Thymus (tissue), 14 donors: ENCODE measurements at places on chromosomes 2 and 18.

DNA sequence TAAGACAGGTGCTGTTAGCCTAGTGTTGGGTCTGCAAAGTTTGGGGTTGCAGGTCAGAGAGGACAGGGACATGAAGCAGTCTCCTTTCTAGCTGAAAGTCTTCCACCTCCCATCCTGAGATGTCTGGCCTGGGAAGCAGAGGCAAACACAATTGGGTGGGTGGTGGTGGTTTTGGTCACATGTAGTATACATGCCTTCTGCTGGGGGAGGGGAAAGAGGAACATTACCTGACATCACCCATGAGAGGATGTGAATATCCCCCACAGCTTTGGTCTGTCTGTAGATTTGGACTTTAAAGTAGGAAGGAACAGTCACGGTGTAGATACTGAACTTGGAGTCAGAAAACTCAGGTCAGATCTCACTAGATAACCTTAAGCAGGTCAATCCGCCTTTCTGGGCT is 4.6 kb upstream of the DNAJC5G start:
- H3K4me3 ChIP-seq: no peak overlapping the region
- H3K27ac ChIP-seq: no peak overlapping the region
- no peak for DNase-seq
- H3K27me3 ChIP-seq: peaks cover 6% of the 10 kb centered on the region
- H3K36me3 ChIP-seq: no peaks in the 10 kb centered on the region

DNA sequence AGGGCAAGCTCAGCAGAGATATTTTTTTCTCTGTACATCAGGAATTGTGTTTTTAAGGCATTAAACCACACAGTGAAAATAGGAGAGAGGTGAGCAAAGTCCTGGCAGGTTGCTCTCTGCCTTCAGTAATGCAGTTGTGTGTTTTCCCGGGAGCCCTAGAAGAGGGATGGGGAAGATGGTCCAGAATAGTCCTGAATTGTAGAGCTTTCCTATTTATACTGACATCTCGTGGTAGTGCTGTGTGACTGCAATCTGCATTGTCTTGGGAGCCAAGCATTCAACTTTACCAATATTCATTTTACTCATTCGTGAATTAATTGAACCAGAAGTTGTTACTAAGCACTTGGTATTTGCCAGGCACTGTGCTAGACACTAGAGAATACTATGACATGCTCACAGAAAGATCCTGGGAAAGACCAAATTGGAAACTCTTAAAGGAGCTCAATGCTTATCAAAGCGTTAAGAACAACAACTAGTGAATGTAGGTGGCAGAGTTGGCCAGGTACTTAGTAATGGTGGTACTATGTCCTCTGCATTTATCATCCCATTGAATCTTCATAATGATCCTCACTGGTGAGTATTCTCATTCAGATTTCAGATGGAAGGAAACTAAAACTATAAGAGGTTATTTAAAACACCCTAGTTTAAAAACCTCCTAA is 214.6 kb downstream of the TRIB2 start:
- no peak overlapping the region for H3K4me3 ChIP-seq
- no peak for DNase-seq
- no peaks in the 10 kb centered on the region for H3K4me1 ChIP-seq

DNA sequence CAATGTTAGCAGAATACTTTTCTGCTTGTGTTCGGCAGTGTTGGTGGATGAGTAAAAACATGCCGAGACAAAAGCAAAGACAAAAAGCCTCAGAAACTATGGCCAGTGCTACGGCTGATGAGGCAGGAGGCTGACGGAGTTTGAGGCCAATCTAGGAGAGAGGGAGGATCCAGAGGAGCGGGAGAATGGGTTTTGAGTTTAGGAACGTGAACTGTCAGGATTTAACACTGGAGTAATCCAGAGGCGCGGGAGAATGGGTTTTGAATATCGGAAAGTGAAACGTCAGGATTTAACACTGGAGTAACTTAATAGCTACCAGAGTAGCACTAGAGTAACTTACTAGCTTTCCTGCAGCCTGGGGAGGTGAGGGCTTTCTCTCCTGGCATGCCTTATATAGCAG is 37.4 kb downstream of the LYPD6B start:
- DNase-seq: no peak
- no peaks in the 10 kb centered on the region for H3K36me3 ChIP-seq
- H3K27ac ChIP-seq: no peak overlapping the region
- H3K4me1 ChIP-seq: no peaks in the 10 kb centered on the region
- H3K27me3 ChIP-seq: no peaks in the 10 kb centered on the region
- no peak overlapping the region for H3K4me3 ChIP-seq

GRCh38 chr2:149029307-149029965 is 9.1 kb upstream of the LYPD6B start:
- peaks cover 4% of the 10 kb centered on the region for H3K27me3 ChIP-seq
- H3K36me3 ChIP-seq: no peaks in the 10 kb centered on the region
- no peak overlapping the region for H3K27ac ChIP-seq
- no peak for DNase-seq
- no peaks in the 10 kb centered on the region for H3K4me1 ChIP-seq
- H3K4me3 ChIP-seq: no peak overlapping the region

GRCh38 chr2:120738786-120739437 is 3.2 kb downstream of the GLI2 start:
- peaks cover 81% of the 10 kb centered on the region for H3K27me3 ChIP-seq
- no peaks in the 10 kb centered on the region for H3K4me1 ChIP-seq
- H3K36me3 ChIP-seq: no peaks in the 10 kb centered on the region
- no peak for DNase-seq
- no peak overlapping the region for H3K4me3 ChIP-seq
